ENCODE measurements at places on chromosomes 11 and 22.

DNA sequence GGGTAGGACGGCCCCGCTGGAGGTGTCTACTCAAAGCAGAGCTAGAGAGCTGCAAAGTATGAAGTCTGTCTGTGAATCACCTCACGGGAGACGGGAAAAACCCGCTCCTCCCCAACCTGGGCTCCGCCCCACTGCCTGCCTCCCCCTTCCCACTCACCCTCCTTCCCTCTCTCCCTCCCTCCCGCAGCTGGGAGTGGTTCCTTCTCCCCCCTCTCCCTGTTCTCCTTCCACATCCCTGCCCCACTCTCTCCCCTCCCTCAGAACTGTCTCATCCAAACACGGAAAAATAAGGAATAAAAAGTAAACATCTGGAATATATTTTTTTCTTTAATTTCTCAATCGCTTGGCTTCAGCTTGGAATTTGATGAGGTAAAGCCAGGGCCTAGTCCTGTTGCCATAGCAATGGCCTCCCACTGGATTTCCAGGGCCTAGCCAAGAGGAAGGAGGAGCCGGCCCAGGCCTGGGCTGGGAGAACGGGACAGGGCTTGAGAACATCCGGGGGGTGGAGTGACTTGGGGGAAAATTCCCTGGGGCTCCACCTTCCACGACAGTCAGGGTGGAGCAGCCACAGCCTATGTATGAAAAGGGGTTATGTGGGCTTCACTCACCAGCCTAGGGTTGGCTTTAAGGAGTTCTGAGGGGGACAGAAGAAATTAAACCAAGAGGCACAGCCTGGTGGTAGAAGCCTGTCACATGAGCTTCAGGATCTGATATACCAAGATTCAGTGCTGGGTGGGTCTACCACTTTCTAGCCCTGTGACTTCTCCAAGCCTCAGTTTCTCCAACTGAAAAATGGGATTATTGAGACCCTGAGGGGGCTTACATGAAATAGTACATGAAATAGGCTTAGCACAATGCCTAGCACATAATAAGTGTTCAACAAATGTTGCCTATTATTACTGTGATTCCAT lies 2.2 kb downstream of the TNKS1BP1 start:
- peak; percentile 90 for DNase-seq

GRCh38 chr11:128865490-128865889 lies 1.6 kb downstream of the KCNJ1 start:
- DNase-seq = no peak

GRCh38 chr11:57979532-57980079 lies 44.1 kb upstream of the OR9Q1 start:
- DNase-seq = peak; percentile 51

DNA sequence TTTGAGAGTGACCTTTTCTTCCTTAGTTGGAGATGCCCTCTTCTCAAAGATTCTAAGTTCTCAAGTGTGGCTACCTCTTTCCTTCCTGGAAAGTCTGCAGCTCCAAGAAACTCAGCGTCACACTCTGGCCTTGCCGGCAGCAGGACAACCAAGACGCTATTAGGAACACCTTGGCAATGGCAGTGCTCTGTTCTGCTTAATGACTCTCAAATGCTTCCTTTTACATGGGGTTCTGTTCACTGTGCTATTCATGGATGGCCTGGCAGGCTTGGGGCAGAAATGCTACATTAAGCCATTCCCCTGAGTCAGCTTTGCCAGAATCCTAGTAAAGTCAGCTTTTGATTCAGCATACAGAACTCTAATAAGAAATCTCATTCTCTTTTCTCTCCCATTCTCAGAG lies 25.9 kb downstream of the LARGE2 start:
- no peak for DNase-seq

DNA sequence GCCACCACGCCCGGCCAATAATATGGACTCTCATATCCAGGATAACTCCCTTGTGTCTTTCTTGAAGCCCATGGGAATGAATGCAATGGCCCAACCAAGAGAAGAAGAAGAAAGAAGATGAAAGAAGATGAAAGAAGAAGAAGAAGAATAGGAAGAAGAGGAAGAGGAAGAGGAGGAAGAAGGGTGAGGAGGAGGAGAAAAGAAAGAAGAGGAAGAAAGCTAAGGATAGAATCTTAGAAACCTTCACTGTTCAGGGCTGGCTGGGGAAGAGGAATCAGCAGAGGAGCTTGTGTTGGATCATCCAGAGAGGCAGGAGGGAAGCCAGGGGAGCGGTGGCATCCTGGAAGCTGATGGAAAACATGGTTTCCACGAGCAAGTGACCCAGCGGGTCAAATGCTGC lies 28.9 kb downstream of the MCHR1 start:
- DNase-seq = no peak

GRCh38 chr11:107427569-107428180 lies 29.9 kb downstream of the CWF19L2 start:
- no peak for DNase-seq

- peak; percentile 13 for DNase-seq
Observed at GRCh38 chr11:8403310-8403709, 139.6 kb upstream of the LMO1 start.

DNA sequence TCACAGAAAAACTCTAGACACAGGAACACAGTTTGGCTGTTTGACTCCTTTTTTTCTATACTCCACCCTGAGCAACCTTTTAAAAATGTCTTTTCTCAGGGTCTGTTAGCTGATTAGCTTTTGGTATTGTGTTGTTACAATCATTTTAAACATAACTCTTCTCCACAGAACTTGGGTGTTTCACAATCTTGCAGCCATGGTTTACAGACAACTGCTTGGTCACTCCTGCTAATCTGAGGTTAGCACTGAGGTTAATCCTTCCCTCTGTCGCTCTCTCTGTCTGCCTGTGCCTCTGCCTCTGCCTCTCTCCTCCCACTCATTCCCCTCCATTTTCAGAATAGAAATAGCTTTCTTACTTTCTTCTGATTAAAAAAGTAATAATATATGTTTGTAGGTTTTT lies 62.4 kb upstream of the ZBED5 start:
- peak; percentile 74 for DNase-seq

Data from myocyte (in vitro differentiated cells).